GM19239 (cell line): ENCODE measurements at places on chromosomes 2 and 18.

DNA sequence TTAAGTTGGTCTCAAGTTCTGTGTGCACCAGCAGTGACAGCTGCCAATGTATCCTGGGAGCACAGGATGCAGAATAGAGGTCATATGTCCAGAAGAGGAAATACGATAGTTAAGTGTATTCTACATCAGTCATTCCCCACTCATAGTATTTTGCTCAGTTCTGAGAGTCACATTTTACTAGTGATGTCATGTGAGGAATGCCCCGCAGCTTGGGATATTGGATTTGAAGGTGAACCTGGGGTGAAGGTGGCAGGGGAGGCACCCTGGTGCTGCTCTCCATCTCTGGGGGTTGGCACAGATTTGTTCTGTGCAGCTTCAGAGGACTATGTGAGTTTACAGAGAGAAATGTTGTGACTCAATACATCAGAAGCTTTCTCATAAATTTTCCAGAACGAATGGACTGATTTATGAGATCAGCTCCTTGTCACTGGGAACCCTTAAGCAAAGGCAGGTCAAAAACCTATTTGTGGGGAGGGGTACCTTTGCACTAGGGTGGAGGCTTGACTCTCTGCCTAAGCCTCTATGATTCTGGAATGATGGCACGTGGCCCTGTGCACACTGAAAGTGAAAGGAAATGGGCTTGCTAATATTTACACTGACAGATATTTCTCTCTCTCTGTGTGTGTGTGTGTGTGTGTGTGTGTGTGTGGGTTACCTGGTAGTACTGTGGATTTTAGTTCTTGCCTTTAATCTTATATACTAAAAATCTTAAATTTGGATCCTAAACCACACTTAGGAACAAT is 95.9 kb downstream of the NEB start:
- no peak for DNase-seq

- no peak for DNase-seq
Measured at GRCh38 chr2:220188031-220188430, 560.6 kb downstream of the SLC4A3 start.

DNA sequence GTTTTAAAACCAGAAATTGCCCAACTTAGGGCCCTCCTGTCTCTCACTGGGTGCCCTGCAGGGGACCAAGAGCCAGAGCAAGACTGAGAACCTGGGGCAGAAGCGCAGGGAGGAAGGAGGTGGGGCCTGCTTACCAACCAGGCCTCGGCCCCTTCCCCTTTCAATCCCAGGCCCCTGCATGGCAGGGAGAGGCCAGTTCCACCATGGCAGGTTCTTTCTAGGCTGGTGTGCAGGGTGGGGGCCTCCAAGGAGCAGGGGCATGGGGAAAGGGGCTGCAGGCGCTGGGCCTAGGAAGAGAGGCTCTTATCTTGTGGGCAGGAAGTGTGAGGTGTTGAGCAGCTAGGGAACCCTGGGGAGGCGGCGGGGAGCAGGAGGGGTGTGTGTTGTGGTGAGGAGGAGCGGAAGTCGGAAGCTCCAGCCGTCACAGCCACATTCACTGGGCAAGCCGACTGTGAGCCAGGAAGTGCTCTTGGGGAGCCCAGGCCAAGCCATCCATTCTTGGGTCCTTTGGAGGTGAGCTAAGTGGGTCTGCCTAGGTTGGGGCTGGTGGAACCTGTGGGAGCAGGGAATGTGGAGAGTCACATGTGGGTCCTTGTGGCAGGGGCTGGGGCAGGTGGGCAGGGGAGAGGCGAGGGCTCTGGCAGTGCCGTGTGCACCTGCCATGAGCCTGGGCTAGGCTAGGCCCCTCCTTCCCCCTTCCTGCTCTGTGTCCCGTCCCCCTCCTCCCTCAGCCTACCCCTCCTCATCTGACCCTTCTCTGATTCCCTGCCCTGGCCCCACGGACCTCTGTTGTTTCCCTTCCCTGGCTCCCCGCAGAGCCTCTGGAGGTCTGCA is at the start of gene PSD4:
Gene PSD4, plus strand, starts transcription at position 430 of the 834 bp plus-strand sequence. CDS start 8,486 bp downstream, outside the sequence.
- peak; percentile 75 for DNase-seq

GRCh38 chr2:175631245-175631623 is 370.8 kb downstream of the LNPK start:
- DNase-seq = no peak

DNA sequence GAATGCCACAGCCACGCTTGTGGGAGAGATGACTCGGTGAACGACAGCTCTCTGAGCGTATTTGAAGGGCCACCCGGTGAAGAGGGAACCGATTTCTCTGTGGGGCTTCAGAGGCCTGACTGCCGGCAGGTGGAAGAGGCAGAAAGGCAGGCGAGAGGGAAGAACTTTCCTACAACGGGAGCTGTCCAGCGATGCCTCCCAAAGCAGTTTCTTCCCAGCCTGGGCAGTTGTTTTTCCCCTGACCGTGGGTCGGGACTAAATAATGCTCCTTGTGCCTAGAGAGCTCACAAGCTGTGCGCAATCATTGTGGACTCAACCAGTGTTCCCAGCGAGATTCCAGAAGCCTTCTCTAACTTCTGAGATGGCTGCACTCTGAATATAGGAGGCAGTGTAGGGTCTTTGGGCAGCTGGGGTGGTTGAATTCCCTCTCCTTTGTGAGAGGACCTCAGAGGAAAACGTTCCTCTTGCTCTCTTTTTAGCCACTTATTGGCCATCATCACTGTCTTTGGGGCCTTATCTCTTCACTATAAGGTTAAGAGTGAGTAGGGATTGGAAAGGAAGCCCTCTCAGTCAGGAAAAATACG is 710 bp downstream of the SEC11C start:
- DNase-seq = no peak
